ENCODE measurements at places on chromosomes 3 and 15.

DNA sequence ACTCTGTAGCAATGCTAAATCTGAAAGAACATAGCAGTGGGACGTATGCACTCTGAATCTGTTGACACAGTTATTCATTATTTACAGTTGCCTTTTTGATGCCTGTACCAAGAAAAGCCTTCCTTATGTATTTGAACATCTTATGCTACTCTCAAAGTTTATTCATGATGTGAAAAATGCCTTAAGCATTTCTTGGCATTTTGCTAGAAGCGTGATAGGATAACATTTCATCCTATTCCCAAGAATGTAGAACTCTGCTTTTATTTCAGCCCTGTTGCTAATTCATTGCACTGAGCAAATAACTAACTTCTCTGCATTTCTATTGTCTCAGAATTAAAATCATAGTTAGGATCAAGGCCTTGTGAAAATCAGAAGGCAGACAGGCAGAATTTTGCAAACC lies 105.5 kb downstream of the STRIT1 start:
- DNase-seq = no peak

GRCh38 chr3:53531749-53532148 lies 37.3 kb downstream of the CACNA1D start:
- no peak for DNase-seq

DNA sequence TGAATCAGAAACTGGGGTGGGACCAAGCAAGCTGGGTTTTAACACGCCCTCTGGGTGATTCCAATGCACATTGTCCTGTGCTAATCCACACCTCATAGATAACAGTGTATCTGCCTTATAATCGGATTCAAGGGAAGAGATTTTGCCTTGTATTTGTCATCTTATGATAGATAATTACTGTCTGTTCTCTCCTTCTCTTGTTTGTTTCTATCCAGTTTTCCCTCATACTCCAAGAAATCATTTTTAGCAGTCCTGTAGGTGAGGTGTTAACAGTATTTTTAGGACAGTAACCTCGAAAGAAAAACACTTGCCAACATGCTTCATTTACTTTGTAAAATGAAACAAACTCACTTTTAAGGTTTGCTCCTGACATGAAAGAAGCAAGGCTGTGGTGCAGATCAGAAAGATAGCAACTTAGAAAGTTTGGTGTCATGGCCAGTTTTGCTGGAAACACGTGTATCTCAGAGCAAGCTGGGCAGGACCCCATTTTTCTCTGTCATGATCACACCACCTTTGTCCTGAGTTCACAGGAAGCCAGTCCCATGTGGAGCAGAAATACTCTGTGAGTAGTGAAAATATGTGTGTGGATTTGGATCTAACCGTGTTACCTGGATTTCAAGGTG lies 72.6 kb downstream of the TRAK1 start:
- no peak for DNase-seq

DNA sequence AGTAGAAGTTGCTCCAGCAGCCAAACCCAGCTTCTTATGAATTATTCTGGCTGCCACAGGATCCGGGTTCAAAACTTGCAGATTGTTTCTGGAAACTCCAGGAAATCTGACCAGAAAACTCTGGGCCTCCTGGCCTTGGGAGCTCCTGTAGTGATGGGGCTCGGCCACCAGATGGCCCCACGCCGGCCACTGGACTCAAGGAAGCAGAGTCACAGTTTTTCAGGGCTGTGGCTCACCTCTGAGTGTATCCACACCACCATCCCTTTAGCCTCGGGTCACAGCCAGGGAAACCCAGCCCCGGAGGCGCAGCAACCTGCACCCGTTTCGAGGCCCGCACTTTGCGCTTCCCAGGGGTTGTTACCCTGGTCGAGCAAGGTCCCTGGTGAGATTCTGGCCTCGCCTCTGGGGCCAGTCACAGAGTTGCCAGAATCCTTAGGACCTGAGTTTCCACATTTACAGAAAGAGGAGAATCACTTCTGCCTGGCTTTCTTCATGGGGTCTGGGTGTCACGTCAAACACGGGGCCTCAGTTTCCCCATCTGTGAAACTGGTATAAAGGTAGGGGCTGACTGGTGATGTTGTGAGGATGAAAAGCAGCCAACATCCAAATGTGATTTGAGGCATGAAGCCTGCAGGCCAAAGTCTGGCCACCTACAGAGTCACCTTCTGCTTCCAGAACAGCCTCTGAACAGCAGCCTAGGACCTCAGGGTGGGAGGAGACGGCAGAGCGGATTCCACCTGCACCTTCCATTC lies 53.5 kb upstream of the LCTL start:
- peak; percentile 77 for DNase-seq

- DNase-seq = peak; percentile 93
Observed at GRCh38 chr15:98853161-98853560, 154.4 kb downstream of the PGPEP1L start.

DNA sequence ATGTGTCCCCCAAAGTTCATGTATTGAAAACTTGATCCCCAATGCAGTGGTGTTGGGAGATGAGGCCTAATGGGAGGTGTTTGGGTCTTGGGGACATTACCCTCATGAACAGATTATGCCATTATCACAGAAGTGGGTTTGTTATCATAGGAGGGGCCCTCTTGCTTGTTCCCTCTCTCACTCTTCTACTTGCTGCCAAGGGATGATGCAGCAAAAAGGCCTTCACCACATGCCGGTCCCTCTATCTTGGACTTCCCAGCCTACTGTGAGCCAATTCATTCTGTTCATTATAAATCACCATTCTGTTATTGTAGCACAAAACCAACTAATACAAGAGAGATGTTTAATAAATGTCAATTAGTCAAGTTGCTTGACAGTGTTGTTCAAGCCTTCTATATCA lies 47.2 kb downstream of the FAM227B start:
- DNase-seq = no peak
